Activated naive CD8-positive, alpha-beta T cell treated with anti-CD3 and anti-CD28 coated beads, Interleukin-2, amount 10 ng/mL, durations not matched to agents 7 days and 5 days (primary cell): ENCODE measurements at places on chromosomes 13 and 19. TPM values are rescaled to one million over a fixed set of nuclear protein-coding genes. Genes with fewer than 3 reads are reported as not detected.

CGB8 gene
- total RNA-seq = not detected

ZNF844 gene
- total RNA-seq = 9.1 TPM

IGFL2 gene
- total RNA-seq = not detected

INSL3 gene
- total RNA-seq = 1.6 TPM

VAV1 gene
- 108 TPM for total RNA-seq

PRR22 gene
- 3.8 TPM for total RNA-seq

THSD8 gene
- 5.8 TPM for total RNA-seq

PTPRH gene
- not detected for total RNA-seq

SPRED3 gene
- 2.6 TPM for total RNA-seq

SMAD9 gene
- not detected for total RNA-seq

LILRA6 gene
- total RNA-seq = 0.64 TPM

LRRC4B gene
- total RNA-seq = not detected

ZSWIM9 gene
- total RNA-seq = 10.2 TPM

PRTN3 gene
- total RNA-seq = not detected

DACH1 gene
- total RNA-seq = not detected

KIRREL2 gene
- total RNA-seq = 3.0 TPM

FOXA3 gene
- total RNA-seq = not detected

SRRM5 gene
- total RNA-seq = 0.72 TPM

C19orf73 gene
- total RNA-seq = 1.3 TPM

FAAP24 gene
- total RNA-seq = 6.3 TPM

MRPL34 gene
- 92.8 TPM for total RNA-seq

RBM42 gene
- 87.4 TPM for total RNA-seq

N4BP2L2 gene
- total RNA-seq = 160 TPM

CLDND2 gene
- total RNA-seq = 13.4 TPM

ATG4D gene
- 50.4 TPM for total RNA-seq

CACNG8 gene
- total RNA-seq = not detected

STOML3 gene
- total RNA-seq = not detected

CAMSAP3 gene
- 0.50 TPM for total RNA-seq

DACT3 gene
- total RNA-seq = 0.48 TPM

KLK8 gene
- total RNA-seq = not detected

CRX gene
- not detected for total RNA-seq

CEACAM7 gene
- not detected for total RNA-seq

PRODH2 gene
- not detected for total RNA-seq

ZNF221 gene
- 2.9 TPM for total RNA-seq

KIR3DL1 gene
- not detected for total RNA-seq

EPSTI1 gene
- total RNA-seq = 84.9 TPM

FTL gene
- total RNA-seq = 1,232 TPM

MED16 gene
- total RNA-seq = 53.6 TPM

CYP4F2 gene
- total RNA-seq = not detected

ILF3 gene
- 344 TPM for total RNA-seq

CGB5 gene
- not detected for total RNA-seq
